Stimulated activated CD4-positive, alpha-beta T cell treated with anti-CD3 and anti-CD28 coated beads, Interleukin-12 subunit alpha, Interleukin-12 subunit beta, amount 100 ng/mL, for 4 hours (primary cell): ENCODE measurements at places on chromosomes 12 and 14.

DNA sequence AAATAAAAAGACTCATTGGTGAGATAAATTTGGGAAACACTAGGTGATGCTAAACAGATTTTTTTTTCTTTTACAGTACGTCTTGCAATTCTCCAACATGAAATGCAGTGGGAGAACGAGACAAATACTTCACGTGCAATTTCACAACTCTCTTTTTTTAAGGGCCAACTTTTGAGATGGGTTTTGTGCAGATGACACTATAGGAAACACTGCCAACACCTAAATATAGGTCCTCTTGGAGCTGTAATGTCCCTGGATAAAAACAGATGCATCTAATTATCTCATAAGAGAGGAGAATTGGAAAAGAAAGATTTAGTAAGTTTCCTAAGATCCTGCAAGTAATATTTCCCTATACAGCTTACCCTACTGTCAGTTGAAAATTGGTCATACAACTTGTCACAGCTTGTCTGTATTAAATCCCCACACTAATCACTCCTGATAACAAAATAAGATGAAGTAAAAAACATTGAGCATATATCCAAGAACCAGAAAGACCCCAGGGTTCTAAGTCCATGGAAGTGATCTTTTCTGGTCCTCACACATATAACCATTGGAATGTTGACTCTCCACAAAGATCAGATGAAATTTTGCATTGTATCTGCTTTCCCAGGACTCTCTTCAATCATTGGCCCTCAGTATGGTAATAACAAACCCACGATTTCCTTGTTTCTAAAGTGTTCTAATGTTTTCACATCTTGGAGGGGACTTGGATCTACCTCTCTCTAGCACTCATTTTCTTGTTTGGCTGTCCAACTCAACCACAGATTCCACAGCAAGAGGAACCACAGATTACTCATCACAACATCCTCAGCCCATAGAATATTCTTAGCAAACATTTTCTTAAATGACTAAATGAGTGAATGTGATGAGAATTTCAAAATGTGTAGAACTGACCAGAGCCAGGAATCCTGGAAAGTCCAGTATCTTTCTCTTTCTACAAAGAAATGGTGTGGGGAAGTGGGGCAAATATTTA is 769.4 kb upstream of the USP15 start:
- DNase-seq: no peak

GRCh38 chr12:132238884-132239283 is 90.5 kb downstream of the GALNT9 start:
- no peak for DNase-seq

- DNase-seq: no peak
These were observed 353.5 kb downstream of the TMEM132D start for GRCh38 chr12:129550353-129550752.

GRCh38 chr12:103050273-103050672 is 92.8 kb downstream of the ASCL1 start:
- no peak for DNase-seq

DNA sequence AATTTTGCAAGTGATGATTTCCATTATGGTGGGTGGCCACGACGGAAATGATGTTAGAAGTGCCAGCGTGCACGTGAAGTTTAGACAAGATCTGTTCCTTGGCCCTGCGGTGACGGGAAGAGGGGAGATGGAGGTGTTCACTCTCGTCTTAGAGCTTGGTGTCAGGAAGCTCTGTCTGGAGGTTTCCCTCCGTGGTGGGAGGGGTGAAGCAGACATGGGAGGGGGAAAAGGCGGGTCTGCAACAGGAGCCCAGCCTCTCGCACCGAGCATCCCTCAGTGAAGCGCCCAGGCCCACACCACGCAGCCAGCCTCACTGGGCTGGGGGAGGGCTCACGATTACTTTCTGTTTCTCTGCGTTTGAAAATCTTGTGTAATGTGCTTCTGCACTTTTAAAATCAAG is 26.3 kb downstream of the EML1 start:
- peak; percentile 3 for DNase-seq

- no peak for DNase-seq
These were observed 10.0 kb downstream of the SINHCAF start for GRCh38 chr12:31315784-31316465.

GRCh38 chr14:23566112-23566777 is 1.3 kb downstream of the AP1G2 start:
- no peak for DNase-seq

DNA sequence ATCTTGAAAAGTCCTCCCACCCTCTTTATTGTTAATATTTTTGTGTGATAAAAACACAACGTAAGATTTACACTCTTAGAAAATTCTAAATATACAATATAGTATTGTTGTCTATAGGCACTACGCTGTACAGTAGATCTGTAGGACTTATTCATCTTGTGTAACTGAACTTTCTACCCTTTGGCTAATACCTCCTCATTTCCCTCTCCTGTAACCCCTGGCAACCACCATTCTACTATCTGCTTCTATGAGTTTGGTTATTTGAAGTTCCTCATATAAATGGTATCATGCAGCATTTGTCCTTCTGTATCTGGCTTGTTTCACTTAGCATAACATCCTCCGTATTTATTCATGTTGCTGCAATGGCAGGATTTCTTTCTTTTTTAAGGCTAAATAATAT is 5.2 kb upstream of the CLEC9A start:
- DNase-seq: no peak

GRCh38 chr12:100508751-100509150 is 35.1 kb downstream of the NR1H4 start:
- DNase-seq: no peak

- DNase-seq: no peak
These were observed 41.6 kb upstream of the RFX4 start for GRCh38 chr12:106541201-106541600.

DNA sequence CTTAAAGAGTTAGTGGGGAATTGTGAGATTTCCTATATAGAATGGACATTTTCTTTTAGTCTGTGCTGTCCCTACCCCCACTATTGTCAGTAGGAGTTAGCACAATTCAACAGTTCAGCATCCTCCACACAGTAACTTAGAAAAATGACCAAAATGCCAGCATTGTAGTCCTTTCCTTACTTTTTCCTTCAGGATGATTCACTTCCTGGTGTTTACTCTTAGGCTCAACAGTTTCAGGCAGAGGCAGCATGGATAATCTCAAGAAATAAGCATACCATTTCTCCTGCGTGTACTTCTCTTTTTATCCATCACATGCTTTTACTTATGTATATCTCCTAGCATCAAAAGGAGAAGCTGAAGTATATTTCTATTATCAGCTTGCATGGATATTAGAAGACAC is 683.4 kb downstream of the SLC16A7 start:
- no peak for DNase-seq

- no peak for DNase-seq
These were observed 46.4 kb upstream of the CNOT2 start for GRCh38 chr12:70196811-70197281.

GRCh38 chr14:72679141-72679535 is 214.8 kb downstream of the DPF3 start:
- no peak for DNase-seq

DNA sequence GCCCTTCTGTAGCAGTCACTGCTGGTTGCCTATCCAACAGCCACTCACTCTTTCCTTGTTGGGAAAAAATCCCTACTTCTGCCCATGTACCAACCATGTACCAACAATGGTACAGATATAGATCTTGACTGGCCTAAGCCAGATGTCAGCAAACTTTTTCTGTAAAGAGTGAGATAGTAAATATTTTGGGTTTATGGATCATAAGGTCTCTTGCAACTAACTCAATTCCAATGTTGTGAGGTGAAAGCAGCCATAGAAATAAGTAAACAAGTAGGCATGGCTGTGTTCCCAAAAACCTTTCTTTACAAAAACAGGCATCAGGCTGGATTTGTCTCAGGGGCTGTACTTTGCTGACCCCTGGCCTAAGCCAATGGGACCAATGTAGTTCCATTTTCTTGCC is 73.5 kb downstream of the ARMH4 start:
- DNase-seq: no peak

- no peak for DNase-seq
These were observed 227.2 kb downstream of the BTG1 start for GRCh38 chr12:91918431-91918830.

- no peak for DNase-seq
These were observed 33.3 kb upstream of the PPM1A start for GRCh38 chr14:60215520-60216420.

- DNase-seq: no peak
These were observed 13.3 kb upstream of the LMNTD1 start for GRCh38 chr12:25566202-25566949.

- no peak for DNase-seq
These were observed 31.4 kb upstream of the SLC2A13 start for GRCh38 chr12:40137252-40137651.

DNA sequence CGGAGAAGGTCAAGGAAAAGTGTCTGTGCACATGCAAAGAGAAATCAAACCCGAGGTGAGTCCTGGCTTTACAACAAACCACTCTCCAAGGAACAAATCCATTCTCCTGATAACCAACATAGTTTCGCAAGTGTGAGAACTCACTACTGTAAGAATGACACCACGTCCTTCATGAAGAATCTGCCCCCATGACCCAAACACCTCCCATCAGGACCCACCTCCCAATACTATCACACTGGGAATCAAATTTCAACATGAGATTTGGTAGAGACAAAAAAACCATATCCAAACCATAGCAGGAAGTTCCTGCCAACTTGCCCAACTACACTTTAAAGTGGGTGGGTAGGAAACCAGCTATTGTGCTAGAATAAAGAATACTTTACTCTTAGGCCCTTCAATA is 2.4 kb upstream of the ERC1 start:
- no peak for DNase-seq

- DNase-seq: no peak
These were observed 785.8 kb downstream of the MED13L start for GRCh38 chr12:115491511-115492250.

GRCh38 chr12:90899456-90900182 is 55.4 kb downstream of the CCER1 start:
- DNase-seq: no peak

GRCh38 chr12:59069516-59069915 is 149.2 kb upstream of the LRIG3 start:
- no peak for DNase-seq

DNA sequence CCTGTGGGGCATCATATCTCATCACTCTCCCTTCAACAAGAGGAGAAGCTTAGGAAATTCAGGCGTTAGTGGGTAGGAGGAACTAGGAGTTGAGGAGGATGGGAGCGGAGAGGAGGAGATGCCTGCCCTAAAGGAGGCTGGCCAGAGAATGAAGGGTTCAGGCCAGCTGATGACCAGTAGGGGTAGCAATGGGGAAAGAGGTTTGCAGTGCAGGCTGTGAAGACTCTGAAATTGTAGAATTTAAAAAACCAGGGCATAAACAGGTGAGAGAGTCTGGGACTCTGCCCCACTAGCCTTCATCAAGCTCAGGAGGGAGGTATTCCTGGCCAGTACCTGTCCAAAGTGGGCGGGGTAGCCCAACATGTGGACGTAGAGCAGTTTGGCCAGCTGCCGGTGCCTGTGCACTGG is 809 bp downstream of the AP1G2 start:
- DNase-seq: no peak

- DNase-seq: no peak
These were observed 614 bp upstream of the ARF6 start for GRCh38 chr14:49892301-49892635.

DNA sequence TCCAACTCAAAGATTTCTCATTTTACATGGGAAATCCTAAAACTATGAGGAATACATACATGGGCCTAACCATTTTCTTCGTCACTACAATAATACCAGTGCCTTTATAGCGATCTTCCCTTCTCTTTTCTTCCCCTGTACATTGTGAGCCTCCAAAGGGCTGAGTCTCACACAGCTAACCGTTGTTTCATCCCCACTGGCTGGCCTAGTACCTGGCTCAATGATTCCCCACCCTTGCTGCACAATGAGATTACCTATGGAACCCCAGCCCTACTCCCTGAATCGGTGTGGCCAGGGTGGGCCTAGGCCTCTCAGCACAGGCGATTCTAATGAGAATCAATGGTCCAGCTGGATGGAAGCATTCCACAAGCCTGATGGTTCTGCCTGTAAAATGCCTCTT is 16.1 kb downstream of the PPTC7 start:
- no peak for DNase-seq
